Endothelial cell of umbilical vein (primary cell): ENCODE measurements at places on chromosomes 1 and 21. TPM values are rescaled to one million over a fixed set of nuclear protein-coding genes. Genes with fewer than 3 reads are reported as not detected.

The GUCA2B gene
- total RNA-seq = not detected in 2 replicates

The FOXD2 gene
- total RNA-seq = 0.07 and 0.09 TPM in 2 replicates

The LAD1 gene
- not detected in 2 replicates for total RNA-seq

The RHCE gene
- total RNA-seq = not detected in 2 replicates

The TSPEAR gene
- not detected in 2 replicates for total RNA-seq

The PLEKHA6 gene
- total RNA-seq = 11.5 and 15.0 TPM in 2 replicates

The MYBPH gene
- total RNA-seq = not detected in 2 replicates

The IPO13 gene
- total RNA-seq = 25.8 and 29.3 TPM in 2 replicates

The ATP6V1G3 gene
- total RNA-seq = not detected in 2 replicates

The FAM131C gene
- total RNA-seq = 0.44 TPM in 1 of 2 replicates, not detected in the other

The GPA33 gene
- total RNA-seq = not detected in 2 replicates

The CREG1 gene
- total RNA-seq = 12.1 and 15.8 TPM in 2 replicates

The OLIG1 gene
- not detected in 2 replicates for total RNA-seq

The PGLYRP3 gene
- not detected in 2 replicates for total RNA-seq

The GPATCH3 gene
- total RNA-seq = 14.8 and 17.7 TPM in 2 replicates
